ENCODE measurements at places on chromosomes 6 and 20.

GRCh38 chr6:152552616-152553209, 84.4 kb downstream of the SYNE1 start:
- no peak for DNase-seq

DNA sequence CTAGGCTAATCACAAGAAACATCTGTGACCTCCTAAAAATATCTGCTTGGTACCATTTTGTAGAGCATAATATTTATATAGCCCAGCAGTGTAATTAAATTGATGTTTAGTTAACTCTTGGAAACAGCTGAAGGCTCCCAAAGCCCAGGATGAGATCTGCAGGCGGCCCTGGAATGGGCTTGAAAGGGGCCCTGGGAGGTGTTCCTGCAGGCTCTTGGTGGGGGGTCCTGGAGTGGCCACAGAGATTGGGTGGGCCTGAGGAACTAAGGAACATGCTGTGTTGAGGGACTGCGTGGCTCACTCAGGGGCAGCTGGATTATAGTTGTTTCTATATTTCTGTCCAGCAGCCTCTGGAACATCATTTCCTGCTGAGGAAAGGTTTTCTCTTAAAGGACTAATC, 9.2 kb downstream of the SCP2D1 start:
- no peak for DNase-seq

- no peak for DNase-seq
Measured at GRCh38 chr20:23161968-23162696, 76.0 kb upstream of the CD93 start.

GRCh38 chr20:35592339-35592974, 23.2 kb upstream of the SPAG4 start:
- DNase-seq, result no peak

GRCh38 chr6:145212813-145213212, 522.5 kb downstream of the EPM2A start:
- no peak for DNase-seq

Data from SW 1271 (cell line).